Uterus (tissue), 4 donors: ENCODE measurements at places on chromosomes 6 and 20. TPM values are rescaled to one million over a fixed set of nuclear protein-coding genes. Genes with fewer than 3 reads are reported as not detected.

Gene TMEM14B
- total RNA-seq, result 71.9 TPM

Gene MICA
- 15.1 TPM for total RNA-seq

Gene PPIL6
- total RNA-seq, result 5.3 TPM

Gene KIF13A
- 66.9 TPM for total RNA-seq

Gene PNLDC1
- total RNA-seq, result not detected

Gene SLC22A7
- total RNA-seq, result not detected

GRCh38 chr20:59018817-59019216, 412 bp upstream of the TUBB1 start:
- H3K4me3 ChIP-seq, result no peak overlapping the region
- no peak for DNase-seq

- H3K27me3 ChIP-seq, result no peaks in the 10 kb centered on the region
- no peaks in the 10 kb centered on the region for H3K4me1 ChIP-seq
Measured at GRCh38 chr6:110735666-110736065, 79.6 kb downstream of the CDK19 start.

DNA sequence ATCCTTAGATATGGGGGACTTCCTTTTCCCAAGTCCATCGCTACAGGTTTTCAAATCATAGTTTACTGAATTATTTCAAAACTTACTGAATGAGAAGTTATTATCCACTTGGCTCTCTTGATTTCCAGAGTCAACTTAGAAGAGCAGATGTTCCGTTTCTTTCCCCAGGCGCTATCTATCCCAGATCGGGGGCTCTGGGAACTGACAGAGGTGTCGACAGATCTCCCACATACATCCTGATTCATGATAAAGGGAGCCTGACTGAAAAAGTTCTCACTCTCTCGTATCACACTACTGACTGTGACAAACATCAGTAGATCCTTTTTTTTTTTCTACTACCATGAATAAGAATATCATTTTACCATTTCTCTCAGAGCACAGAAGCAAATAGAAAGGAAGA, 654.8 kb downstream of the RNF144B start:
- no peak overlapping the region for H3K4me3 ChIP-seq
- H3K4me1 ChIP-seq, result no peaks in the 10 kb centered on the region
- H3K27ac ChIP-seq, result no peak overlapping the region
- no peak for DNase-seq
- no peaks in the 10 kb centered on the region for H3K27me3 ChIP-seq

GRCh38 chr6:49531774-49532569, 18.5 kb upstream of the C6orf141 start:
- DNase-seq, result no peak
- H3K36me3 ChIP-seq, result no peaks in the 10 kb centered on the region
- H3K27ac ChIP-seq, result no peak overlapping the region
- H3K27me3 ChIP-seq, result no peaks in the 10 kb centered on the region

- H3K27me3 ChIP-seq, result peaks cover 6% of the 10 kb centered on the region
- H3K27ac ChIP-seq, result no peak overlapping the region
- no peaks in the 10 kb centered on the region for H3K4me1 ChIP-seq
Measured at GRCh38 chr6:11876934-11877433, 98.4 kb upstream of the ADTRP start.

DNA sequence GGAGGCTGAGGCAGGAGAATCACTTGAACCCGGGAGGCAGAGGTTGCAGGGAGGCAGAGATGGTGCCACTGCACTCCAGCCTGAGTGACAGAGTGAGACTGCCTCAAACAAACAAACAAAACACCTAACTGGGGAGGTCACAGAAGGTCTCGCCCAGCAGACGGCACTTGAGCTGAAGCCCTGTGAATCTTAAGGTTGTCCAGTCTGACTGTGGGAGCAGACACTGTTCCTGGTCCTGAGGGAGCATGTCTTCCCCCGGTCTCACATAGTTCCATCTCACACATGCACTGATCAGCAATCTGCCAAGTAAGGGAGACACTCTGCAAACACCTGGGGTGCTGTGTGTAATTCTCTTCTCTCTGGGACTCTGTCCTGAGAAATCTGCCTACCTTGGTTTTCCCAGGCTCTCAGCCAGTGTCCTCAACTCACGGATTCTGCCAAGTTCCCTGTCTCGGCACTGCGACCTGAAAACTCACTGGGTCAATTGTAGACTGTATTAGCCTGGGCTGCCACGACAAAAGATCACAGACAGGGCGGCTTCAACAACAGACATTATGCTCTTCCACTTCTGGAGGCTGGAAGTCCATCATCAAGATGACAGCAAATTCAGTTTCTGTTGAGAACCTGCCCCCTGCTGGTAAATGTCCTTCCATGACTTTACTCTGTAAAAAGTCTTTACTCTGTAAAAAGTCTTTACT, 94.3 kb downstream of the JPH2 start:
- H3K27ac ChIP-seq, result no peak overlapping the region
- H3K36me3 ChIP-seq, result no peaks in the 10 kb centered on the region
- DNase-seq, result no peak
- H3K4me3 ChIP-seq, result no peak overlapping the region
- H3K4me1 ChIP-seq, result no peaks in the 10 kb centered on the region
- no peaks in the 10 kb centered on the region for H3K27me3 ChIP-seq

- no peaks in the 10 kb centered on the region for H3K27me3 ChIP-seq
- H3K36me3 ChIP-seq, result no peaks in the 10 kb centered on the region
- no peak for DNase-seq
- no peak overlapping the region for H3K27ac ChIP-seq
- no peak overlapping the region for H3K4me3 ChIP-seq
Measured at GRCh38 chr20:47206962-47207641, 149.4 kb downstream of the ZMYND8 start.

DNA sequence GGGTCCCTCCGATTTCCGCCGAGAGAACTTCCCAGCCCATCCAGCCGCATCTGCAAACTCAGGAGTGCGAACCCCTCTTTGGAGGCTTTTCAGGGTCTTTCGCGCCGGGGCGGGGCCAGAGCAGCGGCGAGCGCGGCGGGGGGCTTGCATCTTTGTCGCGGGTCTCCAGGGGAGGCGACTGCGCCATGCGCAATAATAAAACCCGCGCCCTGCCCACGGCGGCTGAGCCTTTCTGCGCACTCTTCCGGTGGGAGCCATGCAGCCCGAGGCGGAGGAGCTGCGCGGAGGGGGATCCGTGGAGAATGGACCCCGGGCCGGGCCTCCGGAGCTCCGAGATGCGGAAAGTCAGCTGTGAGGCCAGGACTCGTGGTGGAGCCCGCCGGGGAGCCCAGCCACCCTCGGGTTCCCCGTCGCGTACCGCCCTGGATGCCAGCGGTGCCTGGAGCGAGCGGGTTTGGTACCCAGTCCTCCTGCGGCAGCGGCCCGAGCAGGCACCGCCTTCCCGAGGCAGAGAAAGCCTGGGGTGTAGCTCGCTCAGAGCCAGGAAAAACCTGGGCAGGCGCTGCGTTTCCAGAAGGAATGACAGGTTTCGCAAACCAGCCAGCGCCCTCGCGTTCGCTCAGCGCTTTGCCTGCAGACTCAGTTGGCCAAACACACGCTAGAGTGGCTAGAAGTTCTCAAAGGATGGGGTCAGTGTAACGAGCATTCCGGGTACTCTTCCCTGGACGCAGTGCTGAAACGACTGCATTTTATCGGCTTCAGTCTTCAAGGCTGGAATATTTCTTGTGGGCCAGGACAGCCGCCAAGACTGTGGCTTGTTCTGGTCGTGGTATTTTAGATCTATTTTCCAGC, 1.2 kb downstream of the AKAP12 start:
- H3K36me3 ChIP-seq, result no peaks in the 10 kb centered on the region
- H3K27me3 ChIP-seq, result no peaks in the 10 kb centered on the region
- peak; percentile 65 for DNase-seq
- peak overlapping the region; percentile 90 for H3K4me3 ChIP-seq

DNA sequence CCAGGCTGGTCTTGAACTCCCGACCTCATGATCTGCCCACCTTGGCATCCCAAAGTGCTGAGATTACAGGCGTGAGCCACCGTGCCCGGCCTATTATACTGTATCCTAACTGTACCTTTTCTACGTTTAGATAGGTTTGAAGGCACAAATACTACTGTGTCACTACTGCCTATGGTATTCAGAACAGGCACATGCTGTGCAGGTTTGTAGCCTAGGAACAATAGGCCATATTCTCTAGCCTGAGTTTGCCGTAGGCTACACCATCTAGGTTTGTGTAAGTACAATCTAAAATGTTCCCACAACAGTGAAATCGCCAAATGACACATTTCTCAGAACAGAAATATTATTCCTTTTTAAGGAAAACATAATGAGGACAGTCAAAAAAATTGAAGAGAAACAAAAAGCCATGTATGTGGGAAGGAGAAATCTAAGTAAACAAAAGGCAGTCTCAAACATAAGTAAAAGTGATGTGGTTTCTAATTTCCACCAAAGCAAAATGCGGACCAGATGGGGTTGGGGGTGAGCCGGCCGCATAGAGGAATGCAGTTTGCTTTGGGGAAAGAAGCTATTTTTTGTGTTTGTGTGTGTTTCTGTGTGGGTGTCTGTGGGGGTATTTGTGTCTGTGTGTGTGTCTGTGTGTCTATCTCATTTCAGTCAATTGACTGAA, 192.6 kb upstream of the SALL4 start:
- no peak overlapping the region for H3K27ac ChIP-seq
- H3K27me3 ChIP-seq, result no peaks in the 10 kb centered on the region
- H3K4me1 ChIP-seq, result no peaks in the 10 kb centered on the region
- no peak for DNase-seq
- no peak overlapping the region for H3K4me3 ChIP-seq

DNA sequence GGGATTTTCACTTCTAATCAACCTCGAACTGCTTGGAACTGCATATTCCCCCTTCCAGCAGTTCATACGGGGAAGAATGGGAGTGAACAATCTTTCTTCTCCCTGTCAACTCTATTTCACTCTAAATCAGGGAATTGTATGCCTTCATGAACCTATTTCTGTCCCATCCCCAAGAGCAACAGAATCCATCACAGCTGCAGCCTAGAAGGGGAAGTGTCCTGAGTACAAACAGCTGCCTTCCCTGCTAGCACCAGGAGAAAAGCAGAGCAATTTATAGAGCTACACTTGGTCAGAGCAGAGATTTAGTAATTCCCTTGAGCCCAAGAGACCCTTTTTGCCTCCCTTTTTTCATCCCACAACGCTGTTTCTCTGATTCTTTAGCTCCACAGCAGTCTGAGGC, 208.4 kb downstream of the ADGRG6 start:
- H3K27ac ChIP-seq, result no peak overlapping the region
- H3K36me3 ChIP-seq, result no peaks in the 10 kb centered on the region
- H3K27me3 ChIP-seq, result no peaks in the 10 kb centered on the region
- no peaks in the 10 kb centered on the region for H3K4me1 ChIP-seq
- H3K4me3 ChIP-seq, result no peak overlapping the region
- no peak for DNase-seq

DNA sequence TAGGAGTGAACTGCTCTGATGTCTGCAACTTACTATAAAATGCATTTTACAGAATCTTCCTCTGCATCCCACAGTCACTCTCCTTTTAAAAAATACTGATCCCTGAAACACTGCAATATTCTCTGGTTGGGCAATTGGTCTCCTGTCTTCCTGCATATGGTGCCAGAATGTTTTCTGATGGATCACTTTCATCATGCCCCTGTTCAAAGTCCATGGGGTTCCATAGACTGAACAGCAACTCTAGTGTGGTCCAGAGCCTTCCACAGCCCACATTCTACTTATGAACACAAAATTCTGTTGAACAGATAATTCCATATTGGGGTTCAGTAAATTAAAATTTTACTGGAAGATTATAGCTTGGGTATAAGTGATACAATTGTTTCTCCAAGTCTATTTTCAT, 11.0 kb downstream of the GSTA2 start:
- no peak for DNase-seq
- H3K36me3 ChIP-seq, result no peaks in the 10 kb centered on the region
- no peak overlapping the region for H3K4me3 ChIP-seq
- H3K4me1 ChIP-seq, result no peaks in the 10 kb centered on the region

DNA sequence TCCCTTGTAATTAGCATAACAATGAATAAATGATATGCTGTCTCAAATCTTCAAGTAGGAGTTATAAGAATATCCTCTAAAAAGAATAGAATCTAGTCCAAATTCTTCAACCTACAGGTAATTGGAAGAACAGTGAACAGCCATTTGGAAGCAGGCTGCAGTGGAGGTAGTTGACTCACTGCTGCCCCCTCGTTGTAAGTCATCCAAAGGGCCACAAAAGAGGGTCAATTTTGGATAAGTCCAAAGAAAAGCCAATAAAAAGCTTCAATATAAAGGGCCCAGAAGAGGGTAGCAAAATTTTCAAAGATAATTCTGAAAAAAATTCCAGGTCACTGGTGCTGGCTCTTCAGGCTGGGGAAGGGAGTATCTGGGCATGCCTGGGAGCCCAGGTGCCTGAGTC, 60.8 kb upstream of the SSTR4 start:
- H3K4me3 ChIP-seq, result no peak overlapping the region
- no peaks in the 10 kb centered on the region for H3K27me3 ChIP-seq
- no peak for DNase-seq
- no peak overlapping the region for H3K27ac ChIP-seq
